Activated T-helper 2 cell treated with anti-CD3 and anti-CD28 coated beads, Interferon-gamma antibody, Interleukin-2, Interleukin-4, amounts not matched to agents 10 μg/mL and 5 μg/mL and 100 μg/mL, durations not matched to agents 14 hours and 24 hours and 36 hours (primary cell): ENCODE measurements at places on chromosomes 16 and 17. TPM values are rescaled to one million over a fixed set of nuclear protein-coding genes. Genes with fewer than 3 reads are reported as not detected.
A peak's percentile ranks its signal among the peaks of the same experiment; 100 is the strongest.

DNA sequence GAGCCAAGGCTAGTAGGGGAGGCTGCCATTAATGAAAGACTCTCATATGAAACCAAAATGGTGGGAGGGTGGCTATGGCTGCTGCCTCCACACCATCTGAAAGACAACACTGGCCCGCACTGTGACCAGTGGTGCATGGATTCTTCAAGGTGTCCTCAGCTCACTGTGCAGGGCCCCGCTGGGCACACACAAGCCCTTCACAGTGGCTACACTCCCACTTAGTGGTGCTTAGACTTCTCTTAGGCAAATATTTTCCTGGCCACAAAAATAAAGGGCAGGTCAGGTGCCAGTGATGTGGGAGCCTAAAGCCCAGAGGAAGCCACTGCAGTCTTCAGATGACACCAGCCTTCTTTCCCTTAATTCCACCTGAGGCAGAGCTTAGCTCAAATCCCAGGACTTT is 38.1 kb upstream of the IRX3 start:
- DNase-seq: no peak

DNA sequence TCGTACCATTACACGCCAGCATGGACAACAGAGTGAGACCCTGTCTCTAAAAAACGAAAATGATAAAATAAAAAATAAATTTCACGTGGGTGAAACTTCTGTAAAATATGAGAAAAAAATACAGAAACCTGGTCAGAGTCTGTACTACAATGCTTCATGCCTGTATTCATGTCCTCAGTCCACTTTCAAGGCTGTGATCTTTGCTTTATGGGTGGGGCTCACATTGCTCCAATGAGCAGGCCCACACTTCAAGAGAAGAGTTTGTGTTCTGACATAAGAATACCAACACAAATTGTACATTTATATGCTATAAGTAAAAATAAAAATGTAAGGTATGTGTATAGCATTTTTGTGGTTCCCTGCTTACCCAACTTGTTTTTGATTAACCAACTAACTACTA is 32.2 kb upstream of the ABCA3 start:
- DNase-seq: no peak

DNA sequence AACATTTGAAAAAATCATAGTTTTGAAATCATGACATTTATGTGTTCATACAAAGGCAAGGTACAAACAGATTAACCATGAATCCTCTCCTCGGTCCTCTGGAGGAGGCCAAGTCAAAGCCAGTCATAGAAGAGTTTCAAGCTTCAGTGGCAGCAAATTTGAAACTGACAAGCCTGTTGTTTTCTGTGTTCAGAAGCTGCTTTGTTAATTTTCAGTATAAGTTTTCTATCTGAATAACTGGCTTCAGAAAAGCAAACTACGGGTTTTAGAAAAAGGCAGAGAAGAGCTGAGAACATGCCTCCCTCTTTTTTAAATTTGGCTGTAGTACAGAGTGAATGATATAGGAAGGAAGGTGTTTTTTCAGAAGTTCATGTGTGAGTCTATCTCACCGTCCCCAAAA is 79.6 kb upstream of the CLEC18B start:
- DNase-seq: no peak

DNA sequence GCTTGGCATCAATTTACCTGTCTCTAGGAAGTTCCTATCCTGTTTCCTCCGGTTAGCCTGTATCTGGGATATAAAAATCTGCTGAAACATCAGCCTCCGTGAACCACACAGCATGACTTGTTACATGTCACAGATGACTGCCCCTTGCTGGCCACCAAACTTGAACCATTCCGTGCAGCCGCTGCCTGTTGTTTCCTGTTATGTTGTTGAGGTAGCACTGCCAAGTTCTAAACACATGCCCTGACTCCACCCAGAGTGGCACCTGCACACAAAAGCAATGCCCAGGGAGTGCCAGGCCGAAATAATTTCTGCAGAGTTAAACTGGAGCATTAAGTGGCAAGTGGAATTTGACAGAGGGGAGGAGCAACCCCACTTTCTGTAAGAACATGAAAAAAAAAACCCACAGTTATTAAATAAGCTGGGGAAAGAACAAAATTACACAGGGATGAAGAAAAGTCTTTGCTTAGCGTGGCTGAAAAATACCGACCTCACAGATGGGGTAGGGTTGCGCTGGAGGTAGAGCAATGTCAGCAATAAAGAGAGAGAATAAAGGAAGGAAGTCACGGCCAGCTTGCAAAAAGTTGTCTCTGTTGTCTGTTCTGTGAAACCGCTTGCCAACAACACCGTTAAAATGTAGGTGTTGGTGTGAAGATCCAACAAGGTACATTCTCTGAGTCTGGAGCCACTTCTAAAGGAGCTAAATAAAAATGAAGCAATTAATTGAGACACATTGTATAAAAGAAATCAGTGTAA is 174.6 kb upstream of the CDH13 start:
- no peak for DNase-seq

DNA sequence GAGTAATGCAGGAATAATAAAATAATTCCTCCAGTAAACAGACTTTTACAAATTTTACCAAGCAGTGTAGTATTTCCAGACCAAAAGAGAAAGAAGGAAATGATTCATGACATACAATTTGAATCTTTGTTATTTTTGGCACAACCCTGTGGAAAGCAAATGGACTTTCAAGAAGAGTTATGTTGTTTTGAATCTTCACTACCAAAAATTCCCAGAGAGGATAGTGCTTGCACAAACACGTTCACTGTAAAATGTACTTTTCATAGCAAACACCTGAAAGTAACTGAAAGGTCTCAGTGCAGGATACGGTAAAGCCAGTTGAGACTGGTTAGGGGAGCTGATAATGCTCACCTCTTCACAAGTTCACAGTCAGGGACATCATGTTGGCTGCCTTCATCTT is 107.1 kb downstream of the USP22 start:
- DNase-seq: no peak

- DNase-seq: peak; percentile 18
Observed at GRCh38 chr16:83137326-83137781, 510.6 kb downstream of the CDH13 start.

GRCh38 chr16:12627394-12627793 is 176.3 kb downstream of the CPPED1 start:
- no peak for DNase-seq

DNA sequence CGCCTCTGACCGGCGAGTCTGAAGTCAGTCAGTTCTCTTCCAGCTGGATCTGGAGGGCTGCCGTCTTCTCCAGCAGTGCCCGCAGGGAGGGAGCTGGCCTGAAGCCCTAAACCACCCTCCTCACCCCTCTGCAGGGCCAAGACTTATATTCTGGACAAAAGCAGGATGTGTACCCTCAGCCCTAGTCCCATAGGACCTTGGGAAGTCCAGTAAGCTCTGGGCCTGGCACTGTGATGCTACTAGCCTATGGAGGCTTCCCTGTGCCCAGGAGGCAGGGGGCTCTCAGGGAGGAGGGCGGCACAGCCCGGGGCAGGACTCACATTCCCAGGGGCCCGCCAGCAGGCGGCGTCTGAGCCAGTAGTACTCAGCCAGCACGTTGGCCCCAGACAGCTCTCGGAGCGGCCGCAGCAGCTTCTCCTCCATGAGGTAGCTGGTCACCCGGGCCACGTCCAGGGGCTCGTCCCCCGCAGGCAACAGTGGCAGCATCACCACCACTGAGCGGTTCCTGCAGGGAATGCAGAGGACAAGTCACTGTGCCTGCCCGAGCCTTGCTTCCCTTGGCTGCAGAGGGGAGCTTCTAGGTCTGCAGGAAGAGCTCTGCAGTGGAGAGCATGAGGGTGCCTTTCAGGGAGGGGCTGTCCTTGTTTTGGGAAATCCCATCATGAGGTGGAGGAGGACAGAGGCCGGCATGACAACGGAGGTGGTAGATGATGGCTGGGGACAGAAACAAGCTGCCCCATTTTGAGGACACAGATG is 41.7 kb downstream of the RMI2 start:
- no peak for DNase-seq

GRCh38 chr16:867421-868385 is 67.2 kb upstream of the GNG13 start:
- no peak for DNase-seq

DNA sequence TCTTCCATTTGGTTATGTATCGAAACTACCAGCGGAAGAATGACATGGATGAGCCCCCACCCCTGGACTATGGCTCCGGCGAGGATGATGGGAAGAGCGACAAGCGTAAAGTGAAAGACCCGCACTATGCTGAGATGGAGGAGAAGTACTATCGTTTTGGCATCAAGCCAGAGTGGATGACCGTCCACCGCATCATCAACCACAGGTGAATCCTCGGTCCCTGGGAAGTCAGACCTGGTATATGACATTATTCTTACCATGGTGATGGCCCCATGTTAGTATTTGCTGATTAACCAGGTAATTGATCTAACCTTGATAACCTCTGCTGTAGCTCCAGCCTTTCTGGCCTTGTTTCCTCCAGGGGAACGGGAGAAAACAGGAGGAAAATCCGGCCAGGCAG is 8.5 kb downstream of the CHD3 start:
- DNase-seq: no peak

ZNF276 gene
- total RNA-seq: 34.4 and 35.5 TPM in 2 replicates

CARD14 gene
- not detected in 2 replicates for total RNA-seq

MYH1 gene
- total RNA-seq: not detected in 2 replicates
